Left ventricle myocardium inferior (tissue), 1 donor: ENCODE measurements at places on chromosomes 3 and 15.

DNA sequence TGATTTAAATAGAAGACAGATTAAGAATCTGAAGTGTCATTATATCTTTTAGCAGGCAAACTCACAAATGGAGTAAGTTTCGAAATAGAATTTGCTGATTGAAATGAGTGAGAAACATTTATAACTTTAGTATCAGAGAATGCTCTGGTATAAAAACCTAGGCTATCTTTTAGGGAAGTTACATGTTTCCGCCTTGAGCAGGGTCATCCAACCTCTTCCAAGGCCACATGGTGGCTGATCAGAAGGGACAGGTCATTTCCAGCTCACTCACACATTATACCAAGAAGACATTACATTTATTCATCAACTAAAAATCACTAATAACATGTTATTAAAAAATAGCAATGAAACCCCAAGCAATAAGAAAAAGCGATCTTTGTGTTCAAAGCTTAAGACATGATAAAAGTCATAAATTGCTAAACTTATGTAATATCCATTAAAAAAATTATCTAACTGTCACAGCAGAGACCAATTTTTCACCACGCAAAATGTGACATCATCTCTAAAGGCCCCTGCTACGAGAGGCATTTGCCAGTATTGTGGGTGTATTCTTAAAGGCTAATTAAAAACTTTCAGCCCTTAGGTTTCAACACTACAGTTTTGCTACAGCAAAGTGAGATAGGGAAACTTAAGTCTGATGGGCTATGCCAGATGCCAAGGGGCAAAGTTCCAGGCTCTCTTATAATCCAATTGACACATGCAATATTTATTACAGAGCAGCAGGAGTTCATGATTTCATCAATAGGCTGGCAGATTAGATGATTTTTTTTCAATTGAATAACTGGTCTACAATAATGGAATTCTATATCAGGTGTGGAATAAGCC is 240.4 kb upstream of the TBL1XR1 start:
- no peak for DNase-seq

- DNase-seq, result no peak
These were observed 9.4 kb downstream of the UBR1 start for GRCh38 chr15:43096411-43096810.

GRCh38 chr15:81258455-81258854 is 61.8 kb downstream of the IL16 start:
- DNase-seq, result no peak

- no peak for DNase-seq
These were observed 1.2 kb downstream of the TLNRD1 start for GRCh38 chr15:81002009-81002330.

DNA sequence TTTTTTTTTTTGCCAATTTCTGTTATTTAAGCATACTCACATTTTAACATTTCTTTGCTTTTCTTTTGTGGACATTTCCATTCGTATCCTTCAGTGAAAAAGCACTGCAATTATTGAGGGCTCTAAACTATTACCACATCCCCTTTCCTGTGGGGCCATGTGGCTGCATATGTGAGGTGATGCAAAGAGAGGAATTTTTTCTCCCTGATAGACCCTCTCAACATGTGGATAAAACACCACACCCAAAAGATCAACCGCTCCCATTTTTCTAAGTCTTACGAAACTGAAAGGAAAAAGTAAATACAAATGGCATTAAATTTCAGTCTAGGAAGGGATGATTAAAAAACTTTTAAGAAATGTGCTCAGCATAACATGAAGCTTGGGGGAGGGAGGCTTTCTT is 68.8 kb downstream of the DNAJC13 start:
- no peak for DNase-seq

DNA sequence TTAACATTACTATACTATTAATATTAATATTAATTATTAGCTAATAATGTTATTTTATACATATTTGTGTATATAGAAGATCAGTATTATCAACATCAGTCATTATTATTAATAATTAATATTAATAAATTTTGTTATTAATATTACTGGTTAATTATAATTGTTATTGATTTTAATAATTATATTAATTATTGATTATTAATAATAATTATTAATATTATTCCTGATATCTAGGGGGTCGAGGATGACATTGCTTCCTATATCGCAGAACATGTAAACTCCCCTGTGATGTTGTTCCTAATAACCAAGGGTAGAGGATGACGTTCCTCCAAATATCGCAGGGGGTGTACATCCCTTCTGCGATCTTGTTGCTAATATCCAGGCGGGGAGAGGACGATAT is 17.3 kb upstream of the BMF start:
- no peak for DNase-seq

- no peak for DNase-seq
These were observed 175.5 kb downstream of the CFAP20DC start for GRCh38 chr3:58874248-58874741.

DNA sequence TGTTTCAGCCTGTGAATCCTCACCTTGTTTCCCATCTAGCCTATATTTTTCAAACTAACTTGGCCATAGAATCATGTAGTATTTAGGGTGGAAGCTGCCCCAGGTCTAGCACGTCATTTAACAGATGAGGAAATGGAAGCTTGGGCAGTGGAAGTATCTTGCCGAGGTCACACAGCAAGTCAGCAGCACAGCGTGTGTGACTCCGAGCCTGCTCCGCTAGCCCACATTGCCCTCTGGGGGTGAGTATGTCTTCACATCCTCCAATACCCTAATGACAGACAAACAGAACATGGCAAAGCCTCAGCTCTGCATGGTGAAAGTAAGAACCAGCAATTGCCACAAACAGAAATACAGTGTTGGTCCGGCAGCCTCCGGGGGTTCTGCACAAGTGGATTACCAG is 2.2 kb upstream of the CCR5 start:
- DNase-seq, result peak; percentile 41
